ENCODE measurements at places on chromosomes 1 and 21.

GRCh38 chr21:28734522-28735175 lies 258.0 kb downstream of the LTN1 start:
- no peak for DNase-seq

- no peak for DNase-seq
Measured at GRCh38 chr1:230120289-230120920, 53.4 kb downstream of the GALNT2 start.

DNA sequence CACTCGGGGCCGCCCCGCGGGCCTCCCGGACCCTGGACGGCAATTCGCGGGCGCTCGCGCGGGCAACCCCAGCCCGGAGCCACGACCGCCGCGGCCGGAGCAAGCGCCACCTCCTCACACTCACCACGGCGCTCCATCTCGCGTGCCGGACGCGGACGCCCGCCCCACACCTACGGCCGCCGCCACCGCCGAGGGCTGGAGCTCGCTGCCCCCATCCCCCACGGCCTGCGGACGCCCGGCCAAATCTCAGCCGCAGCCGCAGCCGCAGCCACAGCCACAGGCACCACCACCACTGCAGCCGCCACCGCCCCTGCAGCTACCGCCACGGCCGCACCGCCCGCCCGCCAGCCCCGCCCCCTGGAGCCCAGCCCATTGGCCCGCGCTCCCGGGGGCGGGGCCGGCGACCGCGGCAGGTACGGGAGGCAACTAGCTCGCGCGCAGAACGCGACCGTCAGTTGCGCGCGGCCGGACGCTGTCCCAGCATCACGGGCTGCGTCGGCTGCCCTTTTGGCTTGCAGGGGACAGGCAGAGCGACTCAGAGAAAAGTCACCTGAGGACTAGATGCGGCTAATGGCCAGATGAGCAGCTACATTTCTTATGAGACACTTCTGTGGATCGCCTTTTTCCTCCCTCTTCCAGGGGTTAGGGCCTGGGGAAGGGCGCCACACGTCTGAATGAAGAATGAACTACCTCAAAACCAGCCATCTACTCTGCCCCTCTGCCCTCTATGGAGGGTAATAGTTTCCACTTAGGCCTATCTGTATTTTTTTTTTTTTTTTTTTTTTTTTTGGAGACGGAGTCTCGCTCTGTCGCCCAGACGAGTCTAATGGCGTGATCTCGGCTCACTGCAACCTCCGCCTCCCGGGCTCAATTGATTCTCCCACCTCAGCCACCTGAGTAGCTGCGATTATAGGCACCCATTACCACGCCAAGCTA lies at the start of gene ARHGAP29:
Gene ARHGAP29, minus strand, starts transcription at position 294 of the 936 bp plus-strand sequence. CDS start 5,973 bp downstream, outside the sequence.
- peak; percentile 20 for DNase-seq

DNA sequence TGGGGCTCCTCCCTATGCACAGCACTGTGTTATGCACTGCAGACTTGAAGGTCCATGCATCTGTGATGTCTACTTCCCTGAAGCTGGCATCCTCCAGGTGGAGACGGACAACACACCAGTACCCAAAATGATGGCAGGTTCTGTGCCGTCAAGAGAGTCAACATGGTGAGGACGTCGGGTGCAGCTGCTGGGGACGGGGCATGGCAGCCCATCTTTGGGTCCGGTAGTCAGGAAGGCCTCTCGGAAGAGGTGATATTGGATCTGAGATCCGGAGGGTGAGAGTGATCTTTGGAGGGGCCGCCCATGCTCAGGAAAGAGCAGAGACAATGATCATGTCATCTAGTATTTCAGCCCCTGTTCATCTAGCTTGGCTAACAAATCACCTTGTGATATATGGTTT lies 104.1 kb downstream of the RIPK4 start:
- DNase-seq = no peak

- no peak for DNase-seq
Measured at GRCh38 chr1:173477286-173478093, at the start of gene PRDX6. Gene PRDX6, plus strand, starts transcription at chr1:173477335. Its CDS starts 63 bp downstream, at chr1:173477398.

GRCh38 chr1:203199816-203200571 lies 13.5 kb upstream of the CHI3L1 start:
- DNase-seq = no peak

DNA sequence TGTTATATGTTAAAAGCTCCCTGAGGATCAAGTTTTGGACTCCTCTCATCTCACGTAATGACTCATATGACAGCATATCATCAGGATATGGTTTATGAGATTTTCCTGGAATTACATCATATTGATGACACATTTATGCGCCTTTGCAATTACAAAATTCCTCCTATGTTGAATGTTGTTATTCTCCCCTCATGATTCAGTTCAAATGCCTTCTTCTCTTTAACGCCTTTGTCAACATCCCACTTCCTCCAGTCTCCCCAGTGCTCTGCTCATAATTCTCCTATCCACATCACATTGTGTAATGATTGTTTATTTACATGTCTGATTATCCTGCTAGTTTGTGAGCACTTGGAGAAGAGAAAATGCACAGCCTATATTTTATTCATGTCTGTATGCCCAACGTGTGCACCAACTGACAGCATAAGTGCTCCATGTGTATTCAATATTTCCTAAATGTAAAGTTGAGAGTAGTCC lies 80.9 kb upstream of the BACH1 start:
- DNase-seq = no peak

GRCh38 chr1:224785040-224785328 lies 144.5 kb upstream of the DNAH14 start:
- DNase-seq = no peak

DNA sequence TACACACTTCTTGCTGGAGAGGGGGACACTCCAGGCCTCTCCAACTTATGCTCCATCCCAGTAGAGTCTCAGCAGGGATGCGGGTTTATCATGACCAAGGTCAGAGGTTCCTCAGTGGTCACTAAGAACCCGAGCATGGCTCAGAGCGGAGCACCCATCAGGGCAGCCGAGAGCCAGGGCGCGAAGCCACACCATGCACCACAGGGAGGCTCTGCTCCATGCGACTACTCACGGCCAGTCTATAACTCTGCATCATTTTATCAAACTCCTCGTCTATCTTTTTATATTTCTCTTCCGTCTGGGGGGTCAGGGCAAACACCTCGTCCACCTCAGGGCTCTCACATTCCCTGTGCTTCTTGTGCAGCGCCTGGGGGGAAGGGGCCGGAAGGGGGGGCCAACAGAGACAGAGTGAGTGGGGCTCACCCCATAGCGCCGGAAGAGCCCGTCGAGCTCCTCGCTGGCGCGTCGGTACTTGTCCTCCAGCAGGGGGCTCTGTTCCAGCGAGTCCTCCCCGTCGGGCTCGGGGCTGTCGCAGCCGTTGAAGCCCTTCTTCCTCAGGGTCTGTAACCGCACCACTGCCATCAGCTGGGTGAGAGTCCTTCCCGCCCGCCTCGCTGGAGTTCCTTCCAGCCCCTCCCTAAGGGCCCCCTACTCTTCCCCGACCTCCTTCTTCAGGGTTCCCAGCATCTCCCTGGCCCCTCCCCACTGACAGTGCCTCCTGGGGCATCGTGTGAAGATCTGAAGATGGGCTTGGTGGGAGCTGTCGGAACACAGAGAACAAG lies 20.0 kb downstream of the MEF2D start:
- peak; percentile 83 for DNase-seq

- no peak for DNase-seq
Measured at GRCh38 chr1:26283279-26283853, 3.5 kb downstream of the SH3BGRL3 start.

- DNase-seq = no peak
Measured at GRCh38 chr1:166031932-166032571, 134.7 kb downstream of the FAM78B start.

DNA sequence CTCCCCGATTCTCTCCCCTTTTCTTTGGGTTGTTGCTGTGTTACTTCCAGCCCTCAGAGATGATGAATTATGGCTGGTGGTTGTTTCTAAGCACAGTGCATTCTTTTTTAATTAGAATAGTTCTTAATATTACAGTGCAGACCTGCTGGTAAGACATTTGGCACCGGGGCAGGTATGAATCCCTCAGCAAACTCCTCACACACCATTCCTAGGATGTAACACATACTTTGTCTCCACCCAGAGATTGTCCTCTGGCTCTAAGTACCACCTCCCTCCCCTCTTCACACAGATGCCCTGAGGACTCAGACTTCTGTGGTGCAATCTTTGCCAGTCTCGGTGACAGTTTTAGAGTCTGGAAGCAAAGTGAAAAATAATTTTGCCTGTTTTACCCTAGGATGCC lies 143.1 kb downstream of the HLX start:
- DNase-seq = no peak

DNA sequence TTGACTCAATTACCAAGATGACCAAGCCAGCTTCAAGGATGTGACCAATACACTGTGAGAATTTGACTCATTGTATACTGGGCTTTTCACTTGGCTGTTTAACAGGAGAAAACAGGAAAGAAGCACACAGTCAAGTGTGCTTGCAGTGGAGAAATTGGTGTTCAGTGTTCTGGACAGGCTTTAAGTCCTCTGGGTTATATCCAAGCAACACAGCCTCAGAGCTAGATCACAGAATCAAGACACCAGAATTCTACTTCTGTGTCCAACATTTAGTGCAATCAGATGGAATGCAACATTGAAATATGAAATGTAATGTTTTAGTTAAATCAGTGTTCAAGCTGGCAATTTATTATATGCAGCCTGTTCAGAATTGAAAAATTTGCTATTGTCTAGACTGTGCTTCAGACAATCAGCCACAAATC lies 694.4 kb downstream of the LTN1 start:
- no peak for DNase-seq

DNA sequence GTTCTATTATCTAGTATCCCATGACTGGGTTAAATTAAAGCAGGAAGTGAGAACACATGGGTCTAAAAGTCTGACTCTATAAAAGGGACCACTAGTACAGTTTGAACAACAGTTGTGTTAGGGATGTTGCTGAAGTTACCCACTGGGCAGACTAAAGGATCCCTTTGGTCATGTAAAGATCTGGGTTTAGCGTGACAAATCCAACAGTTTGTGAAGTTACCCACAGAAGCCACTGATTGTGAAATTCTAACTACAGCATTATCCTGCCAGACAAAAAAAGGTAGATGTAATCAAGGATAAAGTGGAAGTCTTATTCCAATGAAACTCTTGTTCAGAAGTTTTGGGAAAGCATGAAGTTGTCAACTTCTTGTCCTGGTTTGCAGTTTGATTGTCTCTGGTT lies 5.7 kb downstream of the QSOX1 start:
- no peak for DNase-seq

DNA sequence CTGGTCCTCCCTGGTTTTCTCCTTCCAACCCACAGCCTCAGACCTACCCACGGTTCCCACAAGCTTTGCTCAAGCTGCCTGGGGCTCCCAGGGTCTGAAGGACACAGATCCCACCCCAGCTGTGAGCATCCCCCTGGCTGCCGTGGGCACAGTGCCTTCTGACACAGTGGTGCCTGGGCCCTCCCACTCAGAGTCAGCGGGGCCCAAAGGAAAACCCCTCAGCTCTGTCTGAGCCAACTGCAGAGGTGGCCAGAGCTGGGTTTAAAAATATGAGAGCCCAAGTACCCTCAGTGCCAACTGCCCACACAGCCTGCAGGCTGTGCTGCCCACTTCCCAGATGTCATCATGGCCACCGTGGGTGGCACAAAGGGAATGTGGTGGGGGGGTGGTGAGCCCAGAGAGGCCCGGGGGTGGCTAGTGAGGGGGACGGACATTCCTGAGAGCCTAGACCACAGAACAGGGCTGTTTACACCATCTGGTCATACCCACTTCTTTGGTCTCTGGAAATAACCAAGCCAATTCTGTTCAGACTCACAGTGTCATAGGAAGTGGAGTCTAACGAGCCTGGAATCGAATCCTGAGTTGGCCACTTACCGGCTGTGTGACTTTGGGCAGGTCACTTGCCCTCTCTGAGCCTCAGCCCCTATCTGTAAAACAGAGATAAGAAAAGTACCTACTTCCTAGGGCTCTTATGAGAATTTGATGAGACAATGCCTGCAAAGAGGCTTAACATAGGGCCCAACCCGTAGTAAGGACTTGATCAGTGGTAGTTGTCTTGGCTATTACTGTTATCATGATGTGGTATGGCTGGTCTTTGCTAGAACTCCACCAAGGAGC lies 85.5 kb downstream of the CAMK2N1 start:
- no peak for DNase-seq

DNA sequence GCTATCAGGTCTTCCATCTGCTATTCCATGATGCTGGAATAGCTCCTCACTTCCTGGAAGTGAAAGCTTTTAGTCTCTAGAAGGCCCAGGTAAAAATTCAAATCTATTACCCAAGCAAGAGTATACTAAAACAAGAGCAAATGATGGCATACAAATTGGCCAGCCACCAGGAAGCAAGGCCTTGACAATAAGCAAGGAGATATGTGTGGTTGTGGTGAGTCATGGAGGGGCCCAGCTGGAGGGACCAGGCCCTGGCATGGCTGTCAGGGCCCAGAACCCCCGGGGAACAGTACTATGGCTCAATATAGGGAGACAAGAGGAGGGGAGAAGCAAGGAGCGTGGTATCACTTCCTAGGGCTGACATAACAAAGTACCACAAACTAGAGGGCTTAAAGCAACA lies 358.7 kb downstream of the RRAGC start:
- no peak for DNase-seq

GRCh38 chr1:159918352-159919200 lies 6.7 kb downstream of the TAGLN2 start:
- DNase-seq = no peak

GRCh38 chr1:63651161-63651701 lies 58.0 kb downstream of the PGM1 start:
- peak; percentile 52 for DNase-seq

DNA sequence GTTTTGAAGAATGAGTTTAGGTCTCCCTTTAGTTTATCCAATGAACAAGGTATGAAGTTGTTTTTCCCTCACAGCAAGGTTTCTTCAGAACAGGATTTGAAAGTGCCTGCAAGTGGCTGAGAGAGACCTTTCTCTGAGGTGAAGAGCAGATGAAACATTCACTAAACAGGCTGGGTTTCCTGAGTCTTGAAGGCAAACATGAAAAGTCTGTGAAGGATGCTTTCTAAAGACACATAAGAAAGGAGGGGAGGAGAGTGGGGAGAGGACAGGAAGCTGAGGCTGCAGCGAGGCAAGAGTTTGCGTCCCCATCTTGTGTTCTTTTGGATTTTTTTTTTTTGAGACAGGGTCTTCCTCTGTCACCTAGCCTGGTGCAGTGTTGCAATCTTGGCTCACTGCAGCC lies 95.7 kb upstream of the SIM2 start:
- DNase-seq = no peak

DNA sequence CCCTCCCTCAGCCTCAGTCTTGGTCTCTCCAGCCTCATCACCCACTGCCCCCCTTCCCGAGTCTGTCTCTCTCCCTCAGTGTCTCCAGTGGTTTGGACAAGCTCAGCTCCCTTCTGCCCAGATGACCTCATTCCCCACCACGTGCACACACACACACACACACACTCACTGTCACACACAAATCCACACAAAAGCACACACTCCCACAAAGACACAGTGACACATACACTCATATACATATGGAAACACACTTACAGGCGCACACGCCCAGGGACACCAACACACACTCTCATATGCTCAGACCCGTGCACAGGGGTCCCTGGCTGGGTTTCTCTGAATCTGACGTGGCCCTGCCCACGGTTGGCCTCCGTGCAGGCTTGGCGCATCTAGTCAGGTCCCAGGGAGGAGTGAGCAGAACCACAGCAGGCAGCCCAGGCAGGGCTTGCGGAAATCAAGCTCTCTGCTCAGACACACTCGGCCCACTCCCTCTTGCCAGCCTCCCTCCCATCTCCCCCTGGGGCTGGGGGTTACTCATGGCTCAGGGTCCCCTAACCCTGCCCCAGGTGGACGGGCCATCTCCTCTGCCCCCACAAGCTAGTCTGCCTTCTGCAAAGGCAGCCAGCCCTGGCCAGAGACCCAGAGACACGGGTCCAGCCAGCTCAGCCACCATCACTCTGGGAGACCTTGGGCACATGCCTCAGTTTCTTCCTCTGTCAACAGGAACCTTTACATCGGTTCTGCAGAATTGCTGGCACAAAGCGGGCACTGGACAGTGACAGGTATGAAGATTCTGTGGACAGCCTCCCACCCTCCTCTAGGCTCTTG lies 38.5 kb upstream of the FAM131C start:
- DNase-seq = no peak
